ENCODE measurements at places on chromosomes 2 and 18.

DNA sequence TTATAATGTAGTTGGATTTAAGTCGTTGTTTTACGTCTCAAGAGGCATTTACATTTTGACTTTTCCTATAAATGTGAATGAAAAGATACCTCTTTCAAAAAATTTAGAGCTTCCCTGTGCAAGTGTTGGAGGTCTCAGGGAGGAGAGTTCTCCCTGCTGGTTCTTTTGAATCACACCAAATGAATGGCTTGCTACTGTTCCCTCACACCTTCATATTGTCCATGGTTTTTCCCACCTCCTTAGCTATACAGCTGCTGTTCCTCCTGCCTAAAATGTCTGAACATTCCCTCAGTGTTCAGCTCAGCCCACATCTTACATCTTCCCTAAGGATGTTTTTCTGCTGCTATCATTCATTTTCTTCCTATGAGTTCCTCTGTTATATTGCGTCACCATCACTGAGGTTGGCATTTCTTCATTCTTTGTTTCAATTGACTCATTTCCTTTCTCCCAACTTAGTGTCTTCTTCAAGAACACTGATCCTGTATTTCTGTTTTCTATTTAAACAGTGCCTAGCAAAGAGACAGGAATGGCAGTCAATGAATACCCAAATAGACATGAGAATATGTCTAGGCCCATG lies 46.0 kb downstream of the COX7A2L start:
- peak; percentile 90 for DNase-seq

DNA sequence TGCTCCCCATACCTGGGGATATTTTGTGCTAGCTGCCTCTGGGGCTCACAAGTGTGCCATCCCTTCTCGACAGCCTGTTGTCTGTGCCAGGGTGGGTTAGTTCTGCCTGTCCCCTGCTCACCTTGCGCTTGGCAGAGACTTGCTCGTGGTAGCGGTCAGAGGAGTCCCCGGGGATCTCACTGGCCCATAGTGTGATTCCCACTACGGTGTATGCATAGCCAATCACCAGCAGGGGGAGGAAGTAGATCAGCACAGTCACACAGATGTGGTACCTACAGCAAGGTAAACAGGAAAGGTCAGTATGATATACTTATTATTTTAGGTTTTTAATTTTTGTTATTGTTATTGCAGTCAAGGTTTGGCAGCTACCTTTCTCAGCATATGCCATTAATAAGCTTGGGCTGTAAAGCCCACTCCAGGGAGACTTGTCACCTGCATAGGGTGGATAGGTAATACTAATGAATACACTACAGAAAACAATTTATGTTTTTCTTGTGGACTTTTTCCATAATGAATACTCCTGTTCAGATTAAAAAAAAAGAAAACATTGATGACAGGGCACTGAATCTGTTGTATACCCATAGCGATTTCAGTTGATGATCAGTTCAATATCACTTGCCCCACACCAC lies 95.2 kb downstream of the POLE4 start:
- DNase-seq, result peak; percentile 64

- DNase-seq, result no peak
These were observed 114.9 kb downstream of the GLI2 start for GRCh38 chr2:120850551-120850950.

GRCh38 chr2:3177891-3178577 lies 199.6 kb downstream of the EIPR1 start:
- DNase-seq, result no peak

- DNase-seq, result peak; percentile 99
These were observed 19.4 kb upstream of the RNF149 start for GRCh38 chr2:101327863-101328394.

GRCh38 chr2:42098571-42099437 lies 51.0 kb downstream of the PKDCC start:
- DNase-seq, result no peak

DNA sequence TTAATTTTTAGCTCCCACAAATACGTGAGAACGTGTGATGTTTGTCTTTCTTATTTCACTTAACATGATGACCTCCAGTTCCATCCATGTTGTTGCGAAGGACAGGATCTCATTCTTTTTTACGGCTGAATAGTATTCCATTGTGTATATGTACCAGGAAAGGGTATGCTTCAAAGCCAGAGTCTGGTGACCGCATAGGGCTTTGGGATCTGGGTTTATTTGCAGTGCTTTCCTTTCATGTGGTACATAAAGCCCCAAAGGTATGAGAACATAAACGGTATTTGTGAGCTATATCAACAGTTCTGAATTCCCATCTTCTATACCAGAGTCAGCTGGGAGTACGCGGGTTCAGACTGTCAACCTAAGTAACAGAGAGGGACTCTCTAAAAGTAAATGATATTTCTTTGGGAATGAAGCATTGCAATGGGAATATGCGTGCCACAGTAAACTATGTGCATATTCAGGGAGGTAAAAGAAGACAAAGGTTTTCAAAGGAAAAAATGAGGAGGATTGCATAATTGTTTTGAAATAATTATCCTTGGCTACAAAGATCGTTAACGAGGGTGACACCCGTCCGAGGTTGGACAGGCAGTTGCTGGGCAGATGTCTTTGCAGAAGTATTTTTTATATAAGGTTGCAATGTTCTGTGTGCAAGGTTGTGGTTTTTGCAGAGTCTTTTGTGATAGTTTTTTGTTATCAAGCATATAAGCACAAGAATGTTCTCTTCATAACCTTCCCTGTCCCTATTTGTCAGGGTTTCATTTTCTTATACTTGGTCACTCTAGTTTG lies 24.4 kb downstream of the CRYGD start:
- no peak for DNase-seq

Measured in epithelial cell of esophagus (primary cell).